ENCODE measurements at places on chromosomes 7 and 10.

DNA sequence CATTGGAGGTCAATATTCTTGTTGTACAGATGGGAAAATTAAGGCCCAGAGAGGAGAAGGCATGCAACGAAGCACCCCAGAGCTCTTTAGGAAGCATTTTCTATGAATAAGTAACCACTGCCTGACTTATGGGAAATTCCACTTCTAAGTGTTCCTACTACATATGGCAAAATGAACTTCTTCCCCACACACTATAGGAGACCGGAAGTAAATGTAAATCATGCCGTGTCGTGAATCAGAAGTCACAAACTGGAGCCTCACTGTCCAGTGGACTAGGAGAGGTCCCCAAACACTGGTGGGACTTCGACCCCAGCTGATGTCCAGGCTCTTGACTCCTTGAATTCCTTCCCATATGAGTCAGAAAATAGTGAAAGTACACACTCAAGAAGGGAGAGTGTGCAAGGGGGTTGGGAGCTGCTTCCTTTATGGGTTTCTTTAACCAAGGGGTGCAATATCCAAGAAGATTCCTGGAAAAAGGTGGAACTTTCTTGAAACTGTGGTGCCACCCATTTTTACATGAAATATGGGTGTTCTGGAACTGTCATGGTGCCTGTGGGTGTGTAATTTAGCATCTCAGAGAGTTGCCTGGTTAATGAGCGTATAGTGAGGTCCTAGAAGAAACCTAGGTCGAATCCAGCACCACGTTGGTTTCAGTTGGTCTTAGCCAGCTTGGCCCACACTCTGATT is 6.7 kb downstream of the RASSF4 start:
- H3K36me3 ChIP-seq, result no peaks in the 10 kb centered on the region
- H3K27ac ChIP-seq, result peak overlapping the region; percentile 40
- peaks cover 42% of the 10 kb centered on the region for H3K4me1 ChIP-seq
- no peak for DNase-seq
- no peak overlapping the region for H3K4me3 ChIP-seq

DNA sequence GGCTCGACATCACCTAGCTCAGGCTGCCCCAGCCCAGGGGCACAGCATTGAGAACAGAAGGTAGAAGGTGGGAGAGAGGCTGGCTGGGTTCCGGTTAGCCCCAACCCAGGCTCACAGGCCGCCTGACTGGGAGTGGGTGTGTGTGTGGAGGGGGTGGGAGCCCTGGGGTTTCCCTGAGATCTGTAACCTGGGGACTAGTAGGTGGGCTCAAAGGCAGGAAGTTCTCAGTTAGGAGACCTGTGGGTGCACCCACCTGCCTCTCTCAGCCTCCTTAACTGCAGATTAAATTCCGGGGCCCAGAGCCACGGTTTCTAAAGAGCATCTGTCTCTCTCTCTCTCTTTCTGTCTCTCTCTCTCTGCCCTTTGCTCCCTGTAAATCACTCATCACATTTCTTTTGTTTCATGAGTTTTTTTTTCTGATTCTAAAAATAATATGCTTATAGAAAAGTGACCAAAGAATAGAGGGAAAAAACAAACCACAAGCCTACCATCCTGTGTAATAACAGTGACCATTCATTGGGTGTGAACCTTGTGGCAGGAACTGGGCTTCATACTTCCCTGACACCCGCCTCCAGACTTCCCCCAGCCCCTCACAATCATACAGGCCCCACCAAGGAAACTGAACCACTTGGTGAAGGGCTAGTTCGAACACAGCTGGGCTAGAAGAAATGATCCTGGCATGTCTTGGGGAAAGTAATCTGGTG is 83.4 kb upstream of the SMNDC1 start:
- H3K4me3 ChIP-seq, result no peak overlapping the region
- peak; percentile 46 for DNase-seq
- no peaks in the 10 kb centered on the region for H3K27me3 ChIP-seq
- H3K27ac ChIP-seq, result peak overlapping the region; percentile 76
- H3K4me1 ChIP-seq, result peaks cover 7% of the 10 kb centered on the region

GRCh38 chr10:5106553-5106952 is 12.3 kb downstream of the AKR1C3 start:
- H3K4me3 ChIP-seq, result no peak overlapping the region
- H3K36me3 ChIP-seq, result no peaks in the 10 kb centered on the region
- no peaks in the 10 kb centered on the region for H3K4me1 ChIP-seq
- H3K27ac ChIP-seq, result no peak overlapping the region

- no peak overlapping the region for H3K4me3 ChIP-seq
- no peaks in the 10 kb centered on the region for H3K36me3 ChIP-seq
- no peak for DNase-seq
- H3K4me1 ChIP-seq, result peaks cover 6% of the 10 kb centered on the region
- no peak overlapping the region for H3K27ac ChIP-seq
These were observed 5.7 kb upstream of the TIAL1 start for GRCh38 chr10:119602241-119603095.

- no peak overlapping the region for H3K4me3 ChIP-seq
- DNase-seq, result no peak
- no peak overlapping the region for H3K27ac ChIP-seq
These were observed 213.5 kb upstream of the TMEM229A start for GRCh38 chr7:124246262-124246863.

DNA sequence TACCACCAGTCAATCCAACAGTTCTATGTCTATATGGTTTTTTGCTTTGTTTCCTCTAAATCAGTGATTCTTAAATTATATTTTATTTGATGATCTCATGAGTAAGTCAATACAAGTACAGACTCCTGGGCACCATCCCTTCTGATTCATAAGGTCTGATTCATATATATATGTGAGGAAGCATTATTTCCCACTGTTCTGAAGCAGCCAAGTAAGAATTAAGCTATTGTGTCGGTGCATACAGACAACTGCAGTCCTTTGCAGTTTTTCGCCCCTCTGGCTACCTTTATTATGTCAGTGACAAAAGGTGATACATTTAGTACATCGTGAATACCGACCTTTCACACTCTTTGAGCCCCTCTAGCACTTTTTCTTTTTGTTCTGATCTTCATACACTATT is 1079.6 kb upstream of the C7orf33 start:
- DNase-seq, result no peak
- H3K27me3 ChIP-seq, result no peaks in the 10 kb centered on the region
- no peak overlapping the region for H3K4me3 ChIP-seq
- no peak overlapping the region for H3K27ac ChIP-seq

DNA sequence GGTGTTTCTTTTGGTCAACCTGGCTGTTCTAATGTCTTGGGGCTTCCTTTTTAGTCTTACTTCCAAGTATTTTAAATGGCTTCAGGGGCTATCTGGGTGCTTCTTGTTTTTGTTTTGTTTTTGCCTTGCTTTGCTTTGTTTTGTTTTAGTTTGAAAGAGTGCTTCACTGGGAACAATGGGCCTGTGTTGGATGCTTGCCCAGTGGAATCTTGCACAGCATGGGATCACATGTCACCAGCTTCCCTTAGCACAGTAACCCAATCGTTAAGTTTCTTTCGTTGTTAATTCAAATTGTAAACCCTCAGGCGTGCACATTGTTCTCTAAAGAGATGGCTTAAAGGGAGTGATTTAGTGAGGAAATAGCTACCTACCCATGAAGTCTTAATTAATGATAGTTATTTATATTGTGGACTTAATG is 8.9 kb downstream of the COL17A1 start:
- no peak overlapping the region for H3K27ac ChIP-seq
- no peaks in the 10 kb centered on the region for H3K4me1 ChIP-seq

DNA sequence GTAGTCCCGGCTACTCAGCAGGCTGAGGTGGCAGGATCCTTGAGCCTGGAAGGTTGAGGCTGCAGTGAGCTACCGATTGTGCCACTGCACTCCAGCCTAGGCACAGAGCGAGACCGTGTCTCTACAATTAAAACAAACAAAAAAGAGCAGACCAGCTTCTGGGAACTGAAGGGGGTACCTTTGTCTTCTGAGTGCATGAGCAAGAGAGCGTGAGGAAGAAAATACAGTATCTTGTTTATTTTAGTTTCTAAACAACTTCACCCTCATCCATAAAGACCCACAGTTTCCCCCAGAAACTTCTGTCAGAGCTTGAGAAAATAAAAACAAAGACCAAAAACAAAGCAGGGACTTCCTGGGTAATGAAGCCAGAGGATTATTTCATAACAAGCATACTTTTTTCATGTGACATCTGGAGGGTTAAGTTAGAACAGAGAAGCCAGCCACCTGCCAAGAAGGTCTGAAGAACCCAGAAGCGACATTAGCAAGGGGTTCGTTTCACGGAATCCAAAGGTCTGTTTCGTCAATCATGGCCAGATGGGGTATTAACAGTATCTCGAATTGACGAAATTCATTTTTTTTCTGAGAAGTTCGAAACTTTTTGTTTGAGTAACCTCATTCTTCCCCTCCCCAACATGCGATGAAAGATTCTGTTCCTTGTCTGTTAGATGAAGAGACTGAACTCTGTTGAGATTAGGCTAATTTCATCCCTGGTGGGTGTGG is 10.2 kb upstream of the IL2RA start:
- H3K27me3 ChIP-seq, result peaks cover 2% of the 10 kb centered on the region
- DNase-seq, result peak; percentile 65

DNA sequence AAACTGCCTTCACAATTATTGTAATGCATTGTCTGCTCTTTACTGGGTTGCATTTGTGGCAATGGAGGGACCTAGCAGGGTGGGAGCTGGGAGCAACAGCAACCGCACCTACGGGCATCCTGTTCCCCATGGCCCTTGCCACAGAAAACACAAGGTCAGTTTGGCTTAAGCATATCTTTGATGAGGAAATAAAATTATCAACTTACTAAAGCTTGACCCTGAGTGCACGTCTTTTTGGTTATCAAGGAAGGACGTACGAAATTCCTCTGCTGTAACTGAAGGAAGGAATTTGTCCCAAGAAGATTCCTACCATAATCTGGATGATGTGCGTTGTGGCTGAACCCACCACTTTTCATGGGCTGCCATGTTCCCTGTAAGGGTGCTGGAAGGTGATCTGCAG is 19.9 kb upstream of the PTPRN2 start:
- no peak overlapping the region for H3K4me3 ChIP-seq
- H3K4me1 ChIP-seq, result no peaks in the 10 kb centered on the region
- H3K27me3 ChIP-seq, result no peaks in the 10 kb centered on the region
- no peak for DNase-seq
- H3K36me3 ChIP-seq, result peaks cover 19% of the 10 kb centered on the region

- no peaks in the 10 kb centered on the region for H3K4me1 ChIP-seq
- H3K4me3 ChIP-seq, result no peak overlapping the region
- no peaks in the 10 kb centered on the region for H3K27me3 ChIP-seq
- no peak for DNase-seq
These were observed 52.5 kb downstream of the PRKAG2 start for GRCh38 chr7:151824373-151824933.

DNA sequence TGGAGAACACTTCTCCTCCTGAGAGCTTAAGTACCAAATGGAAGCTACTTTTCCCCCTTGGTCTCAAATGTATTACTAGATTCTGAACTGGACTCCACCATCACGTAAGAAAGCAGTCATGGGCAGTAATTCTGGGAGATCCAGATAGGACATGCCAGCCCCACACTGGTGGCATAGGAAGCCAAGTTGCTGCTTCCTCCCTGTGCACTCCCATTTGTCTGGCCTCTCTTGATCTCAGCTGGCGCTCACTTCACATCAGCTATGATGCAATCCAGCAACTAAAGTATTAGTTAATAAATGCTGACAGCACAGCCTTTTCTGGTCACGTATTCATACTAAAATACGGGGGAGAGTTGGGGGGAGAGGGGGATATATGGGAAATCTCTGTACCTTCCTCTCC is 3.4 kb upstream of the IL6 start:
- H3K27ac ChIP-seq, result no peak overlapping the region
- peaks cover 23% of the 10 kb centered on the region for H3K27me3 ChIP-seq
- no peak for DNase-seq
- H3K36me3 ChIP-seq, result no peaks in the 10 kb centered on the region

DNA sequence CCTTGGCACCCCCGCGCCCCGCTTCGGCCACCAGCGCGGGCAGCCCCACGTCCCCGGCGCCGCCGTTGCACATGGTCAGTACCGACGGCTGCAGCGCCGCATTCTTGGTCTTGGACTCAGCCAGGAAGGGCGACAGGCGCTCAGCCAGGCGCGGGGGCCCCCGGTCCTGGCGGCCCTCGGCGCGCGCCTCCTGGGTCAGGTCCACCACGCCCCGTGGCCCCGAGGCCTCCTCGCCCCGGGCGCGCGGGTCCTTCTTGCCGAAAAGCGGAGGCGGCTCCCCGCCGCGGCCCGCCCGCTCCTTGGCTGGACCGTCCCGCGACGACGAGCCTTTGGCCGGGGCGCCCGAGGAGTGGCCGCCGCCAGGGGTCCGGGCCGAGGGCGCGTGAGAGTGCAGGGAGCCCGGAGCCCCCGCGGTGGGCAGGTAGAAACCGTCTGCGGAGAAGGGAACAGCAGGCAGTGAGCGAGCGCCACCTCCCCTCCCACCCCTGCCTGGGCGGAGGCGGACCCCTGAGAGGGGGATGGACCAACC is 34.7 kb downstream of the TNRC18 start:
- no peak for DNase-seq
- H3K27me3 ChIP-seq, result no peaks in the 10 kb centered on the region
- no peak overlapping the region for H3K4me3 ChIP-seq

DNA sequence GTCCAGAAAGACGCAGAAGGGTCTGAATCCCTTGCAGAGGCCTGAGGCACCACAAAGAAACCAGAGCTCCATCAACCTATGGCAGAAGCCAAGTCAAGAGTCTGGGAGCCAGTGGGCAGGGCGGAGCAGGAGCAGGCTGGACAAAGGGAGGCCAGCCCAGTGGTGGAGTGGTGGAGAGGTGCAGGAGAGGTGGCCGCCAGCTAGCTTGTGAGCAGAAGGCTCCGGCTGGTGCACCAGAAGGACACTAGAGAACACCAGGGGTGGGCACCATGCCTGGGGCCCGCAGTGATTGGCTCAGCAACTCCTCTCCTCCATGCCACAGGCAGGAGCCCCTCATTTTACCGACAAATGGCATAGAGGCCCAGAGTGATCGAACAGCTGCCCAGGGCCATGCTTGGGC is 186.6 kb downstream of the GRID1 start:
- no peaks in the 10 kb centered on the region for H3K4me1 ChIP-seq
- H3K36me3 ChIP-seq, result no peaks in the 10 kb centered on the region
- H3K27me3 ChIP-seq, result no peaks in the 10 kb centered on the region
- DNase-seq, result no peak

- no peak for DNase-seq
- no peaks in the 10 kb centered on the region for H3K27me3 ChIP-seq
- H3K4me1 ChIP-seq, result no peaks in the 10 kb centered on the region
These were observed 228.5 kb downstream of the CDK14 start for GRCh38 chr7:90824386-90825307.

DNA sequence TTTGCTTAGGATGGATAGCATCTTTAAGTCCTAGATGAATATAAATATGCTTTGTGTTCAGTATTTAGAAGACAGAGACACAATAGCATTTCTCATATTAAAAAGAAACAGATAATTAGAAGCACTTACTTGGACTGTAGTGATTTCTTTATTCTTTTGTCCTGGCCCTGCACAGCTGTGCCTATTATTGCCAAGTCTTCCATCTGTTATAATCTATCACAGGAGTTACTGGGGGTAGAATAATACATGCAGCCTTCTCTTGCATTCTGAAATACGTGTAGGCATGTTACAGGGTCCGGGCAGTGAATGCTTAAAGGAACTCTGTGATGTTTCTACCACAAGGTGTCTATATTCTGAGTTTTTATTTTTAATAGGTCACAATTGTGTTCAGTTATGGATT is 461.5 kb upstream of the COBL start:
- no peak for DNase-seq
- H3K27ac ChIP-seq, result no peak overlapping the region
- no peaks in the 10 kb centered on the region for H3K27me3 ChIP-seq
- H3K4me1 ChIP-seq, result no peaks in the 10 kb centered on the region
- no peaks in the 10 kb centered on the region for H3K36me3 ChIP-seq

- no peak overlapping the region for H3K27ac ChIP-seq
- no peaks in the 10 kb centered on the region for H3K27me3 ChIP-seq
- H3K4me1 ChIP-seq, result peaks cover 13% of the 10 kb centered on the region
- no peak overlapping the region for H3K4me3 ChIP-seq
These were observed 3.0 kb upstream of the GIMAP5 start for GRCh38 chr7:150734254-150734653.
